ENCODE measurements at places on chromosomes 5 and 9.

GRCh38 chr5:14257995-14258403 lies 114.9 kb downstream of the TRIO start:
- DNase-seq, result no peak

- DNase-seq, result no peak
These were observed 72.9 kb downstream of the RAB24 start for GRCh38 chr5:177230660-177231059.

DNA sequence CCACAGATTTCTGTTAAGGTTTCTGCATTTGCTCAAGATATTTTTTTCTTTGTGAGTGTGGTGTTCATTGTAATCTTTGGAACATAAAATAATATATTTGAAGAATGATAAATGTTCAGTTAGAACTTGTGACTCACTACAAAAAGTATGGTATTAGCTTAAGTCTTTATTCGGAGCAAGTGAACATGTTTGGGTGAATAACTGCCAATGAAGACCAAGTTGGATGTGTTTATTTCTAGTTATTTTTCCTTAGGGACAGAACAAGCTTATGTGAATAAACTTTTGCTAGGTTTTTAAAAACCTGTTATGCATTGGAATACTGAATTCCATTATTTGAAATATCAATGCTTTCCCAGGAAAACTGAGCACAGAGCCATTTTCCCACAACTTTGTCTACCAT lies 418.6 kb downstream of the SLCO4C1 start:
- no peak for DNase-seq

GRCh38 chr9:136534366-136534765 lies 11.5 kb downstream of the NOTCH1 start:
- DNase-seq, result no peak

GRCh38 chr9:132441404-132441803 lies 31.4 kb downstream of the CFAP77 start:
- DNase-seq, result no peak

DNA sequence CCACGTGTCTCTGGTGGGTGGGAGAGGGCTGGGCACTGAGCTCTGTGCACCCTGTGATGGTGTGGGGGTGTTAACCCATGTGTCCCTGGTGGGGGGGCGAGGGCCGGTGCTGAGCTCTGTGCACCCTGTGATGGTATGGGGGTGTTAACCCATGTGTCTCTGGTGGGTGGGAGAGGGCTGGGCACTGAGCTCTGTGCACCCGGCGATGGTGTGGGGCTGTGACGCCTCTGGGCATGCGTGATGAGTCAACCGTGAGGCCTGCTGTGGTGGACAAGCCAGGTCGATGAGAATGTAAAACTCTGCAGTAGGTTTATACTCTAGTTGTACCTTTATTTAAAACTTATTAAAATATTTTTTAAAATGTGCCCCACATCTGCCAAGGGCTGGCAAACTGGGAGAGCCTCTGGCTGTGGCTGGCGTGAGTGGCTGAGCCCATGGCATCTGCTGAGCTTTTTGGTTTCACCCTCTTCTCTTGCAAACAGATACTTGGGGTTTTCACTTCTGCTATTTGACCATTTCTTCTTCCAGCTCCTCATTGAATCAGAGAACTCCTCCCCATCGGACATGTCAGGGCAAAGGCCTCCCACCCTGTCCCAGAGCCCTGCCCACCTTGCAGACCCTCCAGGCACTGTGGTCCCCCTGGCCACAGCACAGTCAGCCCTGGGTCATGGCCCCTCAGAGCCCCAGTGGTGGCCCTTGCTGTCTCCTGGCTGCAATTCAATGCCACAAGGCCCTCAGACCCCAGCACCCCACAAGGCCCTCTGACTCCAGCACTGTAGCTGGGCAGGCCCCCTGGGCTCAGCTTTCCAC lies 18.5 kb upstream of the EXOC3 start:
- no peak for DNase-seq

- DNase-seq, result no peak
These were observed 59.6 kb upstream of the TBC1D2 start for GRCh38 chr9:98315067-98315453.

GRCh38 chr5:140367256-140368013 lies 7.4 kb downstream of the SLC4A9 start:
- DNase-seq, result no peak

- peak; percentile 73 for DNase-seq
These were observed 1.1 kb upstream of the TENT4A start for GRCh38 chr5:6712142-6712576.

DNA sequence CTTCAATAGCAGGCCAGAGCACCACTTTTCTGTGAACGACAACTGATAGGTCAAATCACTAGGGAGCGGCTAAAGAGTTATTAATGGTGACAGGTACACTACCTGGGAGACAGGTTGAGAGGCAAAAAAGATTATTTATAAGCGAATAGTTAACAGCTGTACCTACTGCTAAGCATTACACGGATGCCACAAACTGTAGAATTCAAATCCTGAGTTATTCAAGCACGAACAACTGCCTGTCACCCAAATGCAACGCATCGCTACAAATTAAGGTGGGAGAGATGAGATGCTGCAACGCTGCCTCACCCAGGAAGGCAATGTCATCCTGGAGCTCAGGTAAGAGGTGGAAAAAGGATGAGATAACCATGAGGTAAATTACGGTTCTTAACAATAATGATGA lies 342.9 kb downstream of the BNC2 start:
- DNase-seq, result no peak

GRCh38 chr5:60529001-60529400 lies 171.0 kb downstream of the DEPDC1B start:
- DNase-seq, result no peak

DNA sequence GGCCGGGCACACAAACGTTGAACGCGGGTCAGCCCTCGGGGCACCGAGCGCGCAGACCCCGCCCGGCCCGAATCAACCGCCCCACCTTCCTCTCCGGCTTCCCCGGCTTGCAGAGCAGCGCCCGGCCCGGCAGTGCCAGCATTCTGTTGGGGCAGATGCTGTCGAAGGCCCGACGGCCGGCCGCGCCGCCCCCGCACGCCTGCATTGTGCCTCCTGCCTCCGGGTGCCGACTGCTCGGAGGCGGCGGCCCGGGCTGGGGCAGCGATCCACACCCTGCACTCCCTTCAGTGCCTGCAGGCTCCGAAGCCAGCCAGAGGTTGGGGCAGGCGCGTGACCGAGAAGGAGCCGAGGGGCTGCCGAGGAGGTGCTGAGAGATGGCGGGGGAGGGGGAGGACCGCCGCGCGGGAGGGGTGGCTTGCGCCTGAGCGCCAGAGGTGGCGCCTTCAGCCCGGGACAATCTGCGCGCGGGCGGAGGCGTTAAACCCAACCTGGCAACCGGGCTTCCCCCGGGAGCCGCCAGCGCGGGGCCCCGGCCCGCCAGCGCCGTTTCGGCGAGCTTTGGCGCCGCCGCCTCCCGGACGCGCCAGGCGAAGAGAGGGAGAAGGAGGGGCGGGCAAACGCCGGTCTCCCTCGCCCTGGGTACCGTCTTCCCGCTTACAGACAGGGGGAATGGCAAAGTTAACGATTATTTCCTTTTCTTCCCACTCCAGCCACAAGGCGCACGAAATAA lies at the start of gene MCIDAS:
TSS of gene MCIDAS (minus strand) at position 382 of the 730 bp plus-strand sequence. CDS start at position 205, 177 bp downstream.
- DNase-seq, result peak; percentile 83

- no peak for DNase-seq
These were observed 10.6 kb upstream of the MAP1B start for GRCh38 chr5:72096602-72097188.

DNA sequence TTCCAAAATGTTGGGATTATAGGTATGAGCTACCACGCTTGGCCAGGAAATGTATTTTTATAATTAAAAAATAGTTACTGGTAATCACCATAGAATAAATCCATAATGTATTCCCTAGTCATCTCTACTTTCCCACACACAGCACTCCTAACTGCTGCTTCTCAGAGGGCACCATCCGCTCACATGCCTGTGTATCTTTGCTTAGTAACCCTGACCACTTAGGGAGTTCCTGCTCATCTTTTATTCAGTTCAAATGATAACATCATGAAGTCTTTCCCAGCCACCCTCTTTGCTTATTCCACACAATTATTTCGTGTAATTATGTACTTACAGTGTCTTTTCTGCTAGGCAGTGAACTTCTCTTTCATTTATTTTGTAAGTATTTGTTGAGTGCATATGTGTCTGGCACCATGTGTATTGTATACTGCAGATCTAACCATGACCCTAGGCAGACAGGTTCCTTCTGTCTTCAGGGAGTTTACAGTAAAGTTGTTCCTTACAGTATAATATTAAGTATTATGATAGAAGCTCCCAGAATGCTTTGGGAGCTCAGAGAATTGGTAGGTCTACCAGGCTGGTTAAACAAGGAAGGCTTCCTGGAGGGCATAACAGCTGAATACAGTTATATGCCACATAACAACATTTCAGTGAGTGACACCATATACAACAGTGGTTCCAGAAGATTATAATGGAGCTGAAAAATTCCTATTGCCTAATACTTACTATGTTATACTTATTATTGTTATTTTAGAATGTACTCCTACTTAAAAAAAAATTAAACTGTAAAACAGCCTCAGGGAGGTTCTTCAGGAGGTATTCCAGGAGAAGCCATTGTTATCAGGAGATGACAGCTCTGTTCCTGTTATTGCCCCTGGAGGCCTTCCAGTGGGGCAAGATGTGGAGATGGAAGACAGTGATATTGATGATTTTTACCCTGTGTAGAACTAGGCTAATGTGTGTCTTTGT lies 39.2 kb downstream of the DCAF10 start:
- no peak for DNase-seq

GRCh38 chr9:96318921-96319565 lies 17.1 kb upstream of the HSD17B3 start:
- no peak for DNase-seq

GRCh38 chr5:1793966-1794900 lies 5.4 kb downstream of the MRPL36 start:
- DNase-seq, result no peak

- DNase-seq, result no peak
These were observed 31.9 kb downstream of the CCDC125 start for GRCh38 chr5:69300537-69301203.
